Umbilical cord (tissue), 2 donors: ENCODE measurements at places on chromosomes 13 and 19.
A peak's percentile ranks its signal among the peaks of the same experiment; 100 is the strongest.

DNA sequence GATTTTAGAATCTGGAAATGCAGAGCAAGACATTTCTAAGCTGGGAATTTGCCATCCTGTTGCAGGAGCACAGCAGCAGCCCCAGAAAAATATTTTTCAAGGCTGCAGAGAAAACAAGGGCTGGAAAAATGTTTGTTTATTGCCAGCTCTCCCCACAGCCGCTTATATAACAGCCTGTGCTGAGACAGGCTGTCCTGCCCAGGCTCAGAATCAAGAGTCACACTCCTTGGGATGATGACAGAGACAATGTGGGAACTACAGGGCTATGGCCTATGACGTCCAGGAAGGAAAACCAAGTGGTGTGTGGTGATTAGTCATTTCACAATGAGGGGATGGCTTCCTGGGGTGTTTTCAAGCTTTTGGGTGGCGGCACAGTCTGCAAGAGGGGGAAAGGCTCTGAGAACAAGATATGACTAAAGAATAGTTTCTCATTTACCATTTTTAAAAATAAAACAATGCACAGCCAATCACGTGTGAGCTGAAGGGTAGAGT is 136.3 kb upstream of the SERP2 start:
- peak; percentile 72 for DNase-seq

GRCh38 chr13:50720861-50721671 is 122.4 kb downstream of the DLEU7 start:
- no peak for DNase-seq

- DNase-seq = no peak
Measured at GRCh38 chr19:16623576-16623975, 4.4 kb downstream of the MED26 start.

- DNase-seq = no peak
Measured at GRCh38 chr13:110445183-110445582, 116.3 kb downstream of the RAB20 start.

DNA sequence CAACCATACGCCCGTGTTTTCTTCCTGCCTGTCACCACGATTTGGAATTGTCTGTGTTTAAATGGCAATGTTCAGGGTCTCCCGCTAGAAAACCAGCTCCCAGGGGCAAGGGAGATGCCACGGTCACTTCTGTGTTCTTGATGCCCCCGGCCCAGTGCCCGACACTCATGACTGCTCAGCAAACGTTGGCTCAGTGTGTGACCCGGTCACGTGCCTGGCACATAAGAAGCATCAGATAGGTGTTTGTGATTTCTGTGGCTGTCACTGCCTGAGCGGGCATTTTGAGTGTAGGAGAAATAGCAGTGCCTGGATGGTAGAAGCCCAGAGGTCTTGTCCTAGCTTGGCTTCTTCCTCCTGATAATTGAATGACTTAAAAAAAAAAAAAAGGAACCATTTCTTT is 15.5 kb downstream of the HDGFL2 start:
- no peak for DNase-seq

DNA sequence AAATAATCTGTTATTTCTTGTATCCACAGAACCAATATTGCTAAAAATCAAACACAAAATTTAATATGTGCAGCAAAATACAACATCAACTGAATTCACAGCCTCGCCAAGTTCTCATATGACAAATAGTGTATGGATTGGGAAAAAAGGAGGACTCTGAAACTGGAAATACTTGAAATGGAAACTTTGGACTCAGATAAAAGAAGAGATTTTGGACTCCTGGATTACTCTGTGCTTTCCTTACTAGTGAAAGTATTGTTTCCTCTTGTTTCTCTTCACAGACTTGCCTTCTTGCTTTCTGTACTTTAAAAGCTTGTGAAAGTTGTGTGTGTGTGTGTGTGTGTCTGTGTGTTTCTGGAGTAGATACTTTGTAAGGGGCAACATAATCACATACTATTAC is 1596.3 kb downstream of the PCDH9 start:
- no peak for DNase-seq

- DNase-seq = no peak
Measured at GRCh38 chr19:3977242-3978143, 6.6 kb upstream of the DAPK3 start.

DNA sequence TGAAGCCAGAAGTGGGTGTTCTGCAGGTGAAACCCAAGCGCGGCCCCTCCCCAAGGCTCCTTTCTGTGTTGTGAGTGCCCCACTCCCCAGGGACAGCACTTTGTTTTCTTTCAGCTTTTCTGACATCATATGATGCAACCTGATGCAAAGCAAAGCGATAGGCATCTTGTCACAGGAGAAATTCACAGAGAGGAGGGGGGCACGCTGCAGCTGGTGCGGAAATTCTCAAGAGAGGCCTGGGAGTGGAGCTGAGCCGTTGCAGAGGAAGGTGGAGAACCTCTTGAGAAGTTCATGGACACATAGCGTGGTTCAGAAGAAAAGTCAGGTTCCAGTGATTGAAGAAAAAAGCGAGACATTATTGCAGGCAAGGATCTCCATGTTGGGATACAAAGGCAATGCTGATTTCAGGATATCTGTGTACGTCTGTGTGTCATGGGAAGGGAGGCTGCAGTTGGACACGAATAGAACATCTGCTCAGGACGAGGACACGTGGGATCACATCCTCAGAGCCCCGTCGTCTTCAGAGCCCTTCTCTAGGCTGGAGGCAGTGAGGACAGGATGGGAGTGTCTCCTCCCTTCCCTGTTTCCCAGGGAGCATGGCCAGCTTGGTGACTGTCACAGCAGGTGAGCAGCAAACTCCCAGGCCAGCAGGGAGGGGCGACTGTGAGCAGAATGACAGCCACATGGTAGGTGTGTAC is 79.2 kb downstream of the IRS2 start:
- no peak for DNase-seq

DNA sequence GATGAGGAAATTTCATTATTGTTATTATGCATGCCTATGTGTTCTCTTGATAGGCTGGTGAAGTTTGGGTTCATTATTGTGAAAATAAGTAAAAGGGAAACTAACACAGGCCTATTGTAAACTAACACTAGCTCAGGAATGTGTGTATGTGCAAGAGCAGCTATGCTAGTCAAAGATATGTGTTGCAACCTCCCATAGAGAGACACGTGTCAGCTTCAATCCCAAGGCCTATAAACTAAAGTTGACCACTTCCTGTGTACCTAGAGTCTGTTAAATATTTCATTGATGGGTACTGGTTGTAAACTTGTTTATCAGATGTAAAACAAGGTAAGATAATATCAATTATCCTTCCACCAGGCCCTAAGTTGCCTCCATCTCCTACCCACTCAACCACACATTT is 44.7 kb upstream of the ZNF30 start:
- DNase-seq = no peak

DNA sequence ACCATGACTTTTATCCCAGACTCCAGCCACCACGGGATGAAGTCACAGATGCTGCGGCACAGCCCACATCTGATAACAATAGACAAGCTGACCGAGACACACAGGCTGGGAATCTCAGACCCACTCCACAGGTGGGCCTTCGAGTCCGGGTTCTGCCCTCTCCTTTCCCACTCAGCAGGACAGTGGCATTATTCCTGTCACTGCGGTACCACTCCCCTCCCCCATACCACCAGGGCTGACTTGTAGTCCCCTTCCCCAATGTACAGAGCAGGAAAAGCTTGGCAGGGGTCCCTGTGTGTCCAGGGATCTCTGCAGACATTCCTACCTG is 179 bp upstream of the AMER2 start:
- no peak for DNase-seq

- no peak for DNase-seq
Measured at GRCh38 chr19:8206147-8207087, 2.8 kb upstream of the CERS4 start.

DNA sequence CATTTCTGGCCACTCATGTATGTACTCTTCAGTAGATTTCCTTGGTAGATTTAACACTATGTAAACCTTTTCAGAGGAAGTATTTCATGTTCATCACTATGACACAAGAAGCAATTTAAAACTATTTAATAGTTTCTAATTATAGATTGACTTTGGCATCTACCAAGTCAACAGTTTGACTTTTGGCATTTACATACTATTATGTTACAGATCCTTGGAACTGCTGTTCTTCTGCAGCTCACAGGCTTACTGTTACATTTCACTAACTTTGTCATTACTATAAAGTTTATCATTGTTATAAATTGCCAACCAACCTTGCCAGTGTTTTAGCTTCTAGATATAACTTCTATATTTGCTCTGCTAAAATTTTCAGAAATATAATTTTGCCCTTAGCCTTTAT is 18.7 kb downstream of the SUPT20H start:
- DNase-seq = no peak

DNA sequence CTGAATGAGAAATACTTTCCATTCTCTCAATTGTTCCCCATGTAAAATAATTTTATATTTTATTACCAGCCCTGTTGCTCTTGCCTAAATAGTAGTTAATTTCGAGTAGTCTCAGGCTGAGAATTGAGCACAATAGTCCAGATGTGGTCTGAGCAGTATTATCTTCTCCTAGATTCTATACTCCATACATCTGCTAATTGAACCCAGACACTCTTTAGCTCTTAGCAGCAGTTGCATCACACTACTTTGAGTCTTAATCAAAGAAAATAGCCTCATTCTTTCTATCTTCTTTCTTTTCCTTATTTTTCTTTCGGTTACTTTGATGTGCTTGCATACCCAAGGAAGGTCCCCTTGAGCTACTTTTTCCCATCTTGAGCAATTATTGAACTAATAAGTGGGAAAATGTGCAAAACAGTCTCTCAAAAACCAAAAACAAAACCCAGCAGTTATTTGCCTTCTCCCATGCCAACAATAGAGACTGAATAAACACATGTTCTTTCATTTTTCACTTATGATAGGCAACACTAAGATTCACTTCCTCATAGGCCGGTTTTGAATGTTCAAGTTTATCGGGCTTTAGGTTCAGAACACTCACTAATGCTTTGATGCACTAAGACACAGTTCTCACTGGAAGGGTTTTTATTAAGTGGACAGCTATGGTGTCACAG is 204.5 kb downstream of the POU4F1 start:
- DNase-seq = no peak

GRCh38 chr13:53197424-53197823 is 168.8 kb downstream of the OLFM4 start:
- no peak for DNase-seq

- DNase-seq = no peak
Measured at GRCh38 chr19:17797424-17798201, 2.7 kb downstream of the B3GNT3 start.

GRCh38 chr13:63304497-63304896 is 1888.8 kb upstream of the PCDH20 start:
- DNase-seq = no peak

- no peak for DNase-seq
Measured at GRCh38 chr19:37698216-37698615, 21.3 kb downstream of the ZNF607 start.

- DNase-seq = no peak
Measured at GRCh38 chr13:102020611-102021216, 381.1 kb downstream of the FGF14 start.

DNA sequence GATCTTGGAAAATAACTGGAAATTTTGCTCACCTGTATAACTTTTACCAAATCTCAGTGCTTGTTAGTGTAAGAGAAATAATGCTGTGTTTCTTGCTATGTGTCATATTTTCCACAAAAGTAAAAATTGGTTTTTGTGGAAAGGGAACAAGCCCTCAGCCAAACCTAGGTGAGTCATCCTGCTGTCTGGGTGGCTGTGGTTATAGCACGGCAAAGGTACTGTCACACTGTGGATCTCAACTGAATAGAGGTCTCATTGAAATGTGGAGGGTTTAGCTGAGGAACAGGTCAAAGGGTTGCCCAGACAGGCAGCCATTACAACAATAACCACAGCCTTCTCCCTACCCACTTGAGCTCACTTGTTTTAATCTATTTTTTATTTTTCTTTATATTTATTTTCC is 338.8 kb upstream of the DACH1 start:
- no peak for DNase-seq

DNA sequence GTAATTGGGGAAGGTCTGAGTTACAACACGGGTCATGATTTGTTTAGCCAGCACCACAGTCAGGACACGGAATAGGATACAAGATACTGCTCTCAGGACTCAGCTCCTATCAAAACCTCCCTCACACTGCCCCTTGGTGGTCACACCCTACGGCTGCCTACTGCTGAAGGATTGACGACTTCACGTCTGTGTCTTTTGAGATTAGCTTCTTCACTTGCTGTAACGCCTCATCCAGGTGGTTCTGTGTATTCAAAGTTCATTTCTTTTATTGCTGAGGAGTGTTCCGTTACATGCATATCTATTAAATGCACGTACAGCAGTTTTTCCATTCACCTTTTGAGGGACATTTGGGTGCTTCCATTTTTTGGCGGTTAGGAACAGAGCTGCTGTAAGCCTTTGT is 46.3 kb downstream of the URI1 start:
- DNase-seq = no peak

DNA sequence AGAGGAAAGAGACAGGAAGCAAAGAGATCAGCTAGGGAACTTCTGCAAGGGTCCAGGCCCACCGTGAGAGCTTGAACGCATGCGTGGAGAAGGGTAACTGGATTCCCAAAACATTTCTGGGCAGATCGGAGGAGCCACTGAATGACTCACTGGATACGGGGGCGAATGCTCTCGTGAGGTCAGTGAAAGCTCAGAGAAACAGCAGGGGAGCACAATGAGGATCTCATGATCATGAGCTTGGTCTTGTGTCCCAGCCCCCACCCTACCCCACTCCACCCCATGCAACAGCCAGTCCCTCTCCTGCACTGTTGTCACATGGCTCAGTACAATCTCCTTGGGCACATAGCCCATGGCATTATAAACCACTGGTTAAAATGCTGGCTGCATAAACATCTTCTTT is 40.6 kb downstream of the DCLK1 start:
- no peak for DNase-seq

DNA sequence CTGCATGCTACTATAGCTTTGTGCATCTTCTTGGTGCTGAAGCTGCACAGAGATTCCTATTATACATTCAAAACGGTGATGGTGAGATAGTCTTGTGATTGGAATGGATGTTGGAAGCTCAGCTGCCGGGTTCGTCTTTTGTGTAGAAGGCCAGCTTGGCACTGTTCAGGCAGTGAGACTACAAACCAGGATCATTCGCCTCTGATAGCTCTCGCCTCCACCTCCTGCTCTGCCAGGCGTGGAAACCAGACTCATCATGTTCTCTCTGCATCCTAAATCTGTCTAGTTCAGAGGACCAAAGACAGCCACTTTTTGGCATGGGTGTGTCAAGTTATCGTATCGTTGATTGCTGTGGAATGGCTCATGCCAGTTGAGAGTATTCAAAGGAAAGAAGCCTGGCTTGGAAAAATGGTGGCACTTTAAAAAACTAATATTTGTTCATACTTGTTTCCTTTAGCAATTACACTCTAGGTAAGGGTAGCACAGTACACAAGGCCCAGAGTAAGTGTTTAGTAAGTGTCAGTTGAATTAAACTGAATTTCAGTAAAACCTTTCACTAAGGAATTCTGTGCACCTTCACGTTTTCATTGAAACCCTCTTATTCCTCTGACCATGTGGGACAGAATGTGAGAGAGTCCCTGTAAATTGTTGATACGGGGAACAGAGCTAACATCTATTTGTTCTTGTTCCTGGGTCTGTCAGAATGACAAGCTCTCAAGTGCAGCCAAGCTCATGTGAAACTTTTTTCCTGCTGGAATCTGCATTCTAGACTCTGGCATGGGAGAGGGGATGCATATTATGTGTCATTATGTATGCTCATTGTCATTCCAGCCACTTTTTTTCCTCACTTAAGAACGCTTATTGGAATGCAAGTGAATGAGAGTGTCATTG is 69.8 kb downstream of the DPY19L3 start:
- DNase-seq = no peak
